Effector CD4-positive, alpha-beta T cell (primary cell): ENCODE measurements at places on chromosomes 3 and 15.

DNA sequence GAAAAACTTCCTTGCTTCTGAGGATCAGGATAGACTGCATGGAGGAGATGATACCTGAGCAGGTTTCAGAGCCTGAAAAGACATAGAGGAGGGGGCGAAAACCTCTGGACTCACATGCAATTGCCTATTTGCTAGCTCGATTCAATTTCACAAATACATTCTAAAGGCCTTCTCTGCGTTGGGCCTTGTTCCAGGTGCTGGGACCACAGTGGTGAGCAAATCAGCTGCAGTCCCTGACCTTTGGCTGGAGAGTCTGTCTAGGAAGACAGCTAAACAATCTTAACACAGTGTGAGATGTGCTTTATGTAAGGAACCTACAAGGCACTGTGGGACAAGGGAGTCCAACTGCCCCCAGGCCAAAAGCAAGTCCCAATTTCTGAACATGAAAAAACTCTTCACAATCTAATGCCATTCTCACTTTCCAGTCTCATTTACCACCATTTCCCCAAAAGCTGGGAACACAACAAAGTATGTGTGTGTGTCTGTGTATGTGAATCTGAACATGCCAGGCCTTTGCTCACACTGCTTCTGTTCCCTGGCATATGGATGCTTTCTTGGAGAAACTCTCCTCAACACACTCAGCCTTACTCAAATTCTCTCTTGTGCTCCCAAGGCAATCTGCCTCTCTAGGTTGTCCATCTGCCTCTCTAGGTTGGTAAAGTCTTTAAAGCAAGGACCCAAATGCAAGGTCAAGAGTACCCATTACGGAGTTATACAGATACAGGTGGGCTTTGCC, 2.1 kb upstream of the PCCB start:
- DNase-seq = no peak

GRCh38 chr3:134057006-134057653, 27.4 kb upstream of the SLCO2A1 start:
- DNase-seq = no peak

- no peak for DNase-seq
These were observed 302.5 kb upstream of the AZI2 start for GRCh38 chr3:28651159-28651558.

DNA sequence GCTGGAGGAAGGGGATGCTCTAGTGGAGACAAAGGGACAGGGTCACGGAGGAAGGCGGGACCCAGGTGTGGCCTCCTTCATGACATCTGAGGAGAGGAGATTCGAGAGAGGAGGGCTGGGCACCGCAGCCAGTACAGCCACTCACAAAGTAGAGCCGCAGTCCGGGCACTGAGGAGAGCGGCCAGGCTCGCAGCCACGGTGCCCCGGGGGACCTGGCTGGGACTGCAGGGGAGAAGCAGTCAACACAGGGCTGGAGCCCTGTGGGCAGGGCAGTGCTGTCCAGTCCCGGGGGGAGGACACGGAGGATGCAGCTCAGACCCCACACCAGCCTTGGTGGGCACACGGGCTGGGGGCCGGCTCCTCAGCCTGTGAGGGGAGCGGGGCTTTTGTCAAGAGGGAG, 40.3 kb downstream of the HMCES start:
- DNase-seq = no peak

GRCh38 chr15:91521996-91522395, 331.5 kb upstream of the SLCO3A1 start:
- DNase-seq = no peak

DNA sequence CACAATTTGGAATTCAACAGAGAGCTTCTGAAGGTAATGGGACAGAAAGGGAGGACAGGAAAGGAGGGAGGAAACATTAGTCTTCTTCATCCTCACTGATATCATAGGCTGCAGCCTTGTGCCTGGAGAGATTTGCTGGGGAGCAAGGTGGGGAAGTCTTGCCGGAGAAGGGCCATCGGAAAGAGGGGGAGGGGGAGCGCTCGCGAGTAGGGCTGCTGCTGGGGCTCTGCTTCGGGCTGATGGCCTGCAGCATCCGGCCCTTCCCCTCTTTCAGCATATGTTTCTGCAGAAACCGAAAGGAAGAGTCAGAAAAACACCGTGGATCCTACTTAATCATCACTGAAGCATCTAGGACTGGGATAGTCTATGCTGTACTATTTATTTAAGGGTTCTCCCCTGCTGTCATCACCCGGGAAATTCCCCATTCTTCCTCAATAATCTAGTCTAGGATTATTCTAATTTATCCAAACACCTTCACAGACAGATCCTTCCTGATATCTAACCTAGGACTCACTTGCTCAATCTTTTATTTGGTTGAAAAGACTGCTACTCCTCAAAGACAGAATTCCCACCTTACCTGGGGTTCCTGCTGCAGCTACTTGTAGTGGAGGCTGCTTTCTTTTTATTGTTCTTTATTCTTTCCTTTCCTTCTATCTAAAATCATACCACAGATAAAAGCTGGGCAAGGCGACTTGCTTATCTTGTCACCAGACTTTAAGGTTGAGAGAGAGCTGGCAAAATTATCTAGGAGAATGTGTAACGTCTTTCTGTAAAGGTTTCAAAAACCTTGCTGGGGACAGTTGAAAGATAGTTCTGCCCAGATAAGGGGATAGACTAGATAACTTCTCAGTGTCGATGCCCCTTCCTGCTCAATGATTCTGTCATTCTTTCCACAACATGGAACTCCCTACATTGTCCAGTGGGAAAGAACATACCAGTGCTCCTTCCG, 22.6 kb downstream of the SLC51A start:
- no peak for DNase-seq

DNA sequence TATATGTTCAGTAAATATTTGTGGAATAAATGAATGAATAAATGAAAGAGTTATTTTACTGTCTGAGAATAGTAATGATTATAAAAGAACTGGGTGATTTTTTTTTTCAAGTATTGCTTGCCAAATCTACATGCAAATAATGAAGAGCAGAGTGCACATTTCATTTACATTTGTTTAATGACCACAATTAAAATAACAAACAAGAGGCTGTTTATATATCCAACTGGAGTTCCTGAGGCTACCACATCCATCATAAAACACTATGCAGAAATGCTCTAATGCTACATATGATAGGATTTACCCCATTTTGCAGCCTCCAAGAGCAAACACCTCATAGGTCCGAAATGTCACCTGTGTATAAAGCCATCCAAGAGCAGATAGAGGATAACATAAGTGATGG, 124.5 kb downstream of the ECT2 start:
- no peak for DNase-seq

DNA sequence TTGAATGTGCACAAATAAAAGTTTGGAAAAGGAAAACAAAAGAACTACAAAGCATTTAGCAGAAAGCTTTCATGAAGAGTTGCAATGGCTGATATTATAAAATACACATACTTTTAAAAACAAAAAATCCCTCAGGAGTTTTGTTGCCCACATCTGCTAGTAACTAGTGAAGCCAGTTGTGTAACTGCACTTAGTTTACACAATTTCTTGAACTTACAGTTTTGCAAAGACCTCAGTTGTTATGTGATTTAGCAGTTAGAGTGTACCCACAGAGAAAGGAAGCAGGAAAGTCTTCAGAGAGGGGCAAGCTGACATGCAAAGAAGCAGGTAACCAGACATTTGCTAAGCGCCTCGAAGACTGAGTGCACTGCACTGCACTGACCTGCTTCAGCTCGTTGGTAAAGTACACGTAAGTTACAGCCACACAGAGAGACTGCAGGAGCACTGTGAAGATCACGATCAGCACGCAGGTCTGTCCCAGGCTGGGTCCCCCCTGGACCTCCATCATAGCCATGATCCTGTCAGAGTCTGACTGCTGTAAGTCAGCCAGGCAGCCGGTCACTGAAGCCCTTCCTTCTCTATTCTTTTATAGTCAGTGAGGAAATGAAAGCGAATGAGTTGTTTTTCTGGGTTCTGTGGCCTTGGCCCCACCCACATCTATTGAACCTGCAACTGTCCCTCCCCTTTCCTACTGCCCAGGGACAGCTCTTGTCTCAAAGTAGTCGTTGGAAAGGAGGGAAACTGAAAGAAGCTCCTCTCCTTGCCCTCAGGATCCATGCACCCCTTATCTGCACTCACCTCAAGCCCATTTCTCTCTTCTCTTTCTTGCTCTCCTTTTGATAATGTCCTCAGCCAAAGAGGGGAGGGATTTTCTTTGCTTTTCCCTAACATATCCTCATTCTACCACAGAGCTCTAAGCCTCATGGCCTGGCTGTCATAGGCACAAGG, at the start of gene TNFSF10:
TNFSF10 (minus strand) TSS at position 560 of the 948 bp plus-strand sequence; CDS start at position 514, 46 bp downstream.
- DNase-seq = peak; percentile 37

- DNase-seq = no peak
These were observed 69.4 kb upstream of the FILIP1L start for GRCh38 chr3:100183608-100184125.

- DNase-seq = no peak
These were observed 13.3 kb upstream of the PTX3 start for GRCh38 chr3:157423337-157423736.

DNA sequence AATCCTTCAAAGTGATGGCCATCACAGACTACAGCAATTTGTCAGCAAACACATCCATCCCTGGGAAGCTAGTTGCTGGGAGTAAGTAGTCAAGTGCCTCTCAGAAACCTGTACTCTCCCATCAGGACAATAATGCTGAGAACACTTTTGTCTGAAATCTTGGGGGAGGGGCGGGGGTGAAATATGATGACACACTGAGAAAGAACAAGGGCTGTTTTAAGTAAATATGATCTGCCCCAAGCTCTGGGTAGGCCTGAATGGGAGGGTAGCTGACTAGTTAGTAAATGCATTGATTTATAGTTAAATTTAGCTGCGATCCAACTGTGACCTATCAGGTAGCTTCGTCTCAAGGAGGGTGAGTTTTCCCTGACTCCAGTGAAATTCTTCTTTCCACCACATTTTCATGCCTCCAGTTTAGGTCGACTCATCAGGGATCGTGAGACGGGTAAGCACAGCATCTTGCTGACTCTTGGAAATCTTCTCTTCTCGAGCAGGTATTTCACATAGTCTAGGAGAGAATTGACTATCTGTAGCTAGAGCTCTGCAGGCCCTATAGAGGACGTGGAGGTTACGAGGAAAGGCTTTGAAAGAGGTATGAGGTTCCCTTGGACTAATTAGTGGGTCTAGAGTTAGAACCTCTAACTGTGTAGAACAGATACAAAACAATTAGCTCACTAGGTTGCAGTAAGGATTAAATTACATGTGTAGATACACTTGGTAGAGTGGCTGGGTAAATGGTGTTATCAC, 213.4 kb upstream of the SLC2A2 start:
- DNase-seq = no peak

GRCh38 chr3:160027541-160028195, 39.0 kb downstream of the IL12A start:
- DNase-seq = no peak

- peak; percentile 62 for DNase-seq
These were observed 42.2 kb upstream of the PLCL2 start for GRCh38 chr3:16842272-16843270.

DNA sequence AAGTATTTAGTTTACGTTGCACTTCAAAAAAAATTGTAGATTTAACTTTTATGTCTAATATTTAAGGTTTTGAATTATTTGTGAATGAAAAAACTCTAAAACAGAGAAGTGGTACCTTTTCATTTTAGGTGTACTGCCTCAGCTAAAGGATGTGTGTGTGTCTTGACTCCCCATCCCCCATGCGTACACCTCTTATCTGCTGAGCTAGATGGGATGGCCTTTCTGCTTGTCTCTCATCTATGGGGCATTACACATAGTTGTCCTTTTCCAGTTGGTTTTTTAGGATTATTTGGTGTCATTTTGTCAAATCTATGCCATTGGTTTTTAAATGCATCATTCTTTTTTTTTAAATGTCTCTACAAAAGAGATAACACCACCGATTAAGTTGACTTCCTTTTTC, 110.9 kb downstream of the FNDC3B start:
- no peak for DNase-seq

- no peak for DNase-seq
These were observed 38.4 kb upstream of the BCHE start for GRCh38 chr3:165875644-165876043.

DNA sequence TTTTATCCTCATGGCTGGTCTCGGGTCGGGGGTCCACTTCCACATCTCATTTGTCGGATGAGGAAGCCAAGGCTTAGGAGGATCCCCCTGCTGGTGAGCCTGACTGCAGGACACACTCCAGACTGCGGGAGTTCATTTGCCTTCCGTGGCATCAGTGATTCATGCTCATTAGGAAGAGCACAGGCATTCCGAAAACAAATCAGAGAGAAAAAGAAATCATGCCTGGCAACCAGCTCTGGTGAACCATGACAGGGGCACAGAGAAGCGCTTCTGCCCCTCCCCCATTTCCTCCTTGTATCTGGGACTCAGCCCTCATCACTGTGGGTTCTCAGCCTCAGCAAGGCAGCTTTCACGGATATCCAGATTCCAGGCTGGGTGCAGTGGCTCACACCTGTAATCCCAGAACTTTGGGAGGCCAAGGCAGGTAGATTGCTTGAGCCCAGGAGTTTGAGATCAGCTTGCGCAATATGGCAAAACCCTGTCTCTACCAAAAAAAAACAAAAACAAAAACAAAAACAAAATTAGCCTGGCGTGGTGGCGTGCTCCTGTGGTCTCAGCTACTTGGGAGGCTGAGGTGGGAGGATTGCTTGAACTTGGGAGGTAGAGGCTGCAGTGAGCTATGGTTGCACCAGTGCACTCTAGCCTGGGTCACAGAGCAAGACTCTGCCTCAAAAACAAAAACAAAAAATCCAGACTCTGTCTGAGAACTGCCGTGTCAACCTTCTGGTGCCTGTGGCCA, 28.4 kb downstream of the IRAK2 start:
- peak; percentile 41 for DNase-seq

GRCh38 chr3:192843119-192843518, 74.5 kb downstream of the MB21D2 start:
- DNase-seq = no peak

DNA sequence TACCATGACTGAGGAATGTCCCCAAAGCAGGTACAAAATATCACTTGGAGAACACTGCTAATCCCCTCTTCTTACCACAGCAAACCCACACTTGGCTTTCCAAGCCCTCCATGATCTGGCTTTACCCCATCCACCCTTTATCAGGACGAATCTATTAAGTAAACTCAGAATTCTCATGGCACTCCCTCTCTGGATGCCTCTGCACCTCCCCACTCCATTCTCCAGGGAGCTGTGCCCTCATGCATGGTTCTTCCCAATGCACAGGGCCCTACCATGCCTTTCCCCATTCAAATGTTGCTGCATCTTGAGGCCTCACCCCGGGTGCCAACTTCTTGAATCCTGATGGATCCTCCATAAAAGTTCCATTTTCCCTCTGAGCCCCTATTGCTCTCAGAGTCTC, 2.3 kb downstream of the LYZL4 start:
- DNase-seq = no peak

GRCh38 chr3:138443091-138443490, 8.7 kb downstream of the ESYT3 start:
- no peak for DNase-seq

GRCh38 chr3:6857510-6857909, 3.4 kb upstream of the GRM7 start:
- DNase-seq = no peak
